KBM-7 (cell line): ENCODE measurements at places on chromosomes 3 and 15.

GRCh38 chr15:31034152-31034551 lies 42.7 kb upstream of the MTMR10 start:
- DNase-seq: no peak

- no peak for DNase-seq
Observed at GRCh38 chr3:172564499-172564898, 41.3 kb upstream of the TNFSF10 start.

GRCh38 chr15:33443708-33444107 lies 132.9 kb downstream of the RYR3 start:
- DNase-seq: no peak

DNA sequence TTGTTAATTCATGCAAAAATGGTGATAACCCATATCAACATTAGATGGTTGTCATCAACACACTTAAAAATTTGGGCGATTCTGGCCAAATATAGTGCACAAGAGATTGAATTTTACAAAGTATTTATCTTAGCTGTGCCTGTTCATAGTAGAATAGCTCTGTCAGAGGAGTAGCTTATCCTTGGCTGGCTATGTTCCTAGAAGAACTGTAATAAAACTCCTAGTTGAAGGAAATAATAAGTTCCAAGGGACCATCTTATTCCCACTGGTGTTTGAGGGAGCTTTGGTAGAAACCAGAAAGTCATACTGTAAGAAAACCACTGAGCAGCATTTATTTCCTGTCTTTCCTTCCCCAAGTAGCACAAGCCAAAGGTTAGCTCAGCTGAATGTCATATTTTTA lies 201.8 kb downstream of the GRM7 start:
- no peak for DNase-seq

GRCh38 chr15:46296797-46297196 lies 662.0 kb downstream of the SQOR start:
- no peak for DNase-seq
